Kidney glomerular epithelial cell (primary cell): ENCODE measurements at places on chromosomes 13 and 19.

DNA sequence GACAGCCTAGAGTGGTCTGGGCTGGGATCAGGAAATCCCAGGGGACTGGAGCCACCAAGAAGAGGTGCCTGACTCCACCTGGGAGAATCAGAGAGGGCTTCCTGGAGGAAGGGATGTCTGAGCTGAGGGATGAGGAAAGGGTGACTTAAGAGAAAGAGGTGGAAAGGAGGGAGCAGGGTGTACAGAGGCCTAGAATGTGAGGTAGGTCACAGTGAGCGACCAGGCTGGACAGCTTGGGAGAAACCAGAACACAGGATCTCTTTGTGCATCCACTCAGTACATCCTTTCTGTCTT lies 1.0 kb downstream of the TBCB start:
- no peak for DNase-seq

- no peak for DNase-seq
Observed at GRCh38 chr13:90027409-90027808, 1320.1 kb upstream of the MIR17HG start.

GRCh38 chr13:51325837-51326236 lies 13.7 kb upstream of the SERPINE3 start:
- no peak for DNase-seq

- DNase-seq: no peak
Observed at GRCh38 chr13:43118521-43118920, 95.1 kb downstream of the DNAJC15 start.

GRCh38 chr13:34030782-34031181 lies 212.8 kb downstream of the RFC3 start:
- no peak for DNase-seq

- peak; percentile 57 for DNase-seq
Observed at GRCh38 chr13:46551410-46552302, 1.3 kb upstream of the LRCH1 start.

DNA sequence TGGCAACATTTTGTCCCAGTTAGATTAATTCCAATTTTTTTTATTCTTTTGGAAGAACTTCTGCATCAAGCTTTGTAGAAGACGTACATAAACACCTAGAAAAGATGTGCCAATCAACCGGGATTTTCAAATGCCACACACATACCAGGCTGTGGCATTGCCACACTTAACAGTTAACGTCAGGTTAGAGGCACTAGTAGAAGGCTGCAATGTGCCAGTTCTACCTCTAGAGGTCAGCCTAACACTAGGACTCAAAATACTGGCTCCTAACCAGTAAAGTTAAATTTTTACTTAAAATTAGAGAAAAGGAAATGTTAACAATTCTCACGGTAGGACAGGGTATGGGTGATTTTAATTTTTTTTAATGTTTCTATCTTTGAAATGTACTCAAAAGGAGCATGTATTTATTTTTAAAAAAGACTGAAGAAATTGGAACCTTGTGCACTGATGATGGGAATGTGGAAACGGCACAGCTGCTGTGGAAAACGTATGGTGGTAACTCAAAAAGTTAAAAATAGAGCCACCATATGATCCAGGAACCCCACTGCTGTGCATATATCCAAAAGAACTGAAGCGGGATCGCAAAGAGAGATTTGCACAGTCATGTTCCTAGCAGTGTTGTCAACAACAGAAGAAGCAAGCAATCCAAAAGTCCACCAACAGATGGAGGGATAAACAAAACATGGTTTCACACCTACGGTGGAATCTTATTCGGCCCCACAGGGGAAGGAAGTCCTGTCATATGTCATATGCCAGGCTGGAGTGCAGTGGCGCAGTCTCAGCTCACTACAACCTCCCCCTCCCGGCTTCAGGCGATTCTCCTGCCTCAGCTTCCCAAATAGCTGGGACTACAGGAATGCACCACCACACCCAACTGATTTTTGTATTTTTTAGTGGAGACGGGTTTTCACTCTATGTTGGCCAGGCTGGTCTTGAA lies 30.3 kb downstream of the CRYL1 start:
- DNase-seq: peak; percentile 46

DNA sequence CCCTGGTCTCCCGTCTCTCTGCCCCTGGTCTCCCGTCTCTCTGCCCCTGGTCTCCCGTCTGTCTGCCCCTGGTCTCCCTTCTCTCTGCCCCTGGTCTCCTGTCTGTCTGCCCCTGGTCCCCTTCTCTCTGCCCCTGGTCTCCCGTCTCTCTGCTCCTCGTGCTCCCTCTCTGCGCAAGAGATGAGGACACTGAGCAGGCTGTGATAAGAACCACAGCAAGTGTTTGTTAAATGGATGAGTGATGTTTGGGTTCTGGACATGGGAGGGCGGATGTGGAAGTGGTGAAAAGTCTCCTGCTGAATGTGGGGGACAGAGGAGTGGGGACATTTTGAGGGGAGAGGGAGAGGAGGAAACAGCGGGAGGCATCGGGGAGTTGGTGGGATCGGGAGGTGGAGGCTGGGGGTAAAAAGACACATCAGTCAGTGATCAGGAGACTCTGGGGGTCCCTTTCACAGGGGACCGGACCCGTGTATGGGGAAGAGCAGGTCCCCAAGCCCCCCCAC lies 8.0 kb downstream of the NPAS1 start:
- DNase-seq: no peak

DNA sequence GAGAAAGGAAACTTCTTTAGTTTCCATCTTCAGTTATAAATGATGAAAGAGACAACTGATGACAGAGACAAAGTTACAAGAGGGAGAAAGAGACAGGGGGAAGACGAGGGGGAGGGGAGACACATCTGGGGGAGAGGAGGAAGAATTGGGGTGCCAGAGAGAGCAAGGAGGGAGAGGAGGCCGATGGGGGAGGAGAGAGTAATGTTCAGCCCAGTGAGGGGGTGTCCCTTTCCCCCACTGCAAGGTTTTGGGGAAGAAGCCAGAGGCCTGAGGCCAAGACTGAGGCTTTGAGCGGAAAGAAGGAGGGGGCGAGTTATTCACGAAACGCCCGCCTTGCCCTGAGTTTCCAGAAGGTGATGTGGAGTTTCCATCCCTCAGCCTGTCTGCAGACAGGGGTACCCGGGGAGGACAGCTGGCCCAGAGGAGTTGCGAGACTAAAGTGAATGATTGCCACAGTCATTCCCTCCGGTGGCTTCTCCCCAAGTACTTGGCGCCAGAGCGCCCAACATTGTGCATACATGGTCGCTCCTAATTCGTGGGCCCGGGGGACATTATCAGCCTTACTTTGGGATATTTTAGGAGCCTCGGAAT lies 558 bp upstream of the PPAN start:
- no peak for DNase-seq

DNA sequence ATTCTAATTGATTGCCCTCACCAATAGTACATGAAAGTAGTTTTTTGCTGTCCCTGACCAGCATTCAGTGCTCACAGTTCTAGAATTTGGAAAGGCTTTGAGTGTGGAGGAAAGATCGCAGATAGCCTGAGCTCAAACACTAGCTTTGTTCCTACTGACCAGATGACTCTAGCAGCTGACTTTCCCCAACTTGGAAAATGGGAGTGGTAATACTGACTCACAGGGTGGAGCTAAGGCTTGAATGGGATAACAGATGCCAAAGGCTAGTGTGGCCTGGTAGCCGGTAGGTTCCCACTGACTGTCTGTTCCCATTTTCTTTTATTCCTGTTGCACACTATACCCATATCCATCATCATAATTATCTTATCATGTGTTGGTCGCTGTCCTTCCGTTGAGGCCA lies 3.7 kb downstream of the ZSCAN22 start:
- DNase-seq: peak; percentile 9

- DNase-seq: no peak
Observed at GRCh38 chr13:34344816-34345215, 526.9 kb downstream of the RFC3 start.

- DNase-seq: no peak
Observed at GRCh38 chr19:42497492-42498168, 30.7 kb downstream of the CEACAM1 start.

- no peak for DNase-seq
Observed at GRCh38 chr13:71873418-71874247, 6.6 kb upstream of the DACH1 start.

DNA sequence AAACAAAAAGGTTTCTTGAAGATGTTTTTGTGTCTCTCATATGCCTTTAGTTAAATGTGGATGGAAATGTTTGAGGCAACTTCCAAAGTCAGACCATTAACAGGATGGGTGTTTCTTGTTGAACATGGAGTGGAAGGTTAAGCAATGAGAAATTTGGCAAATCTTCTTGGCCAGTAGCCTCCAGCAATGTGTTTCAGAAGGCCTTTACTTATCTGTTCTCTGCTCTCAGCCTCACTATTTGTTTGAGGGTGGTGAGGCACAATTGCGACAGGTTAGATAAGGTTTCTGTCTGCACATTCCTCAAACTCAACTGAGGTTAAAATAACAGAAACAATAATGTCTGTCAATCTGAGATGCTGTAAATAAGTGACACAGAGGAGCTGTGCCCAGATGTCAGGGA lies 1019.0 kb downstream of the DIAPH3 start:
- no peak for DNase-seq

- no peak for DNase-seq
Observed at GRCh38 chr19:12993562-12993961, 1.7 kb upstream of the NFIX start.

- DNase-seq: no peak
Observed at GRCh38 chr13:108682714-108683113, 53.3 kb downstream of the MYO16 start.

GRCh38 chr13:36310417-36311108 lies 12.9 kb upstream of the CCDC169 start:
- no peak for DNase-seq

DNA sequence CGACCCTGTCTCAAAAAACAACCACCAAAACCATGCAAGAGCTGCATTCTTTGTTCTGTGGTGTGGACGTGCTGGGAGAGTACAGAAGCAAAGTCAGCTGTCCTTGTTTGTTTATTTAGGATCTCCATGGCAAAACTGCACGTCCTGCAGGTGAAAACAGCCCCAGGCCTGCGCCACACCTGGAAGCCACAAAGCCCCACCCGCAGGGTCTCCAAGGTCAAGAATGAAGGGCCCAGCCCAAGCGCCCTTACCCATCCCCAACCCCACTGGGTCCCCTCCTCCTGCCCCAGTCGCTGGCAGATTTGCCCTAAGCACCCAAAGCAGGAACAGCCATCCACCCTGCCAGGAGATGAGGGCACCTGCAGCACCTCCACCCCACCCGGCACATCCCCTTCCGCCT lies 10.5 kb downstream of the MBD3 start:
- DNase-seq: no peak

DNA sequence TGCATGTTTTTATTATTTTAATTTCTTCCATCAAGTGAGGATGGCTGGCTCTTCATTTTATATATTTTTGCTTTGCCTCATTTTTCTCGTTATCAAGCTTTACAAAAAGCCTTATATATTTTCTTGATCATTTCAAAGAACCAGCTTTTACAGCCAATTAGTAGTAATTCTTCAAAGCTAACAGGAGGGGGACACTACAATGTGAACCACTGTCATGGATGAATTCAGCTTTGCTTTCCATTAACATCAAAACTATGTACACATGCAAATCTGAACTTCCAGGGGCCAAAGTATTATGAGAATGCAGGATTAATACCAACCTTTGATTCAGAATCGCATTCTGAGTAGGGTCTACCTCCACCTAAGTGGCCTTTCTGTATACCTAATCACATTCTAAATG lies 11.1 kb downstream of the UQCRFS1 start:
- DNase-seq: no peak

- DNase-seq: no peak
Observed at GRCh38 chr19:19372656-19373416, 32.6 kb upstream of the GATAD2A start.

- DNase-seq: no peak
Observed at GRCh38 chr19:17211547-17212446, 3.4 kb upstream of the USE1 start.

DNA sequence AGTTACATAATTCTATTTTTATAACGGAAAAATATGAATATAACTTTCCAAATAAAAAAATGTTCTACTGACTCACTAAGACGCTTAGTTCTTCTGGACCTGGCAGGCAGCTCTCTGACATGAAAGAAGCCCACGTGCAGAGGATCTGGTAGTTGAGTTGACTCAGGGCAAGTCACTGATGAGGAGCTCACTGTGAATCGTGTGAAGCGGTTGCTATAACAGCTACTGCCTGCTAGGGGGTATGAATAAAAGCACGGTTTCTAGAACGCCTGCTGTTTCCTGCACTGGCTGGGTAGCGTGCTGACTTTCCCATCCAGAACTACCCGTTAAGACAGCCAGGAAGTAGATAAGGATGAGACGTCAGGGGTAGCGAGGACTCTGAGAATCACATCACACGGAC lies 54.7 kb upstream of the WASF3 start:
- DNase-seq: no peak

DNA sequence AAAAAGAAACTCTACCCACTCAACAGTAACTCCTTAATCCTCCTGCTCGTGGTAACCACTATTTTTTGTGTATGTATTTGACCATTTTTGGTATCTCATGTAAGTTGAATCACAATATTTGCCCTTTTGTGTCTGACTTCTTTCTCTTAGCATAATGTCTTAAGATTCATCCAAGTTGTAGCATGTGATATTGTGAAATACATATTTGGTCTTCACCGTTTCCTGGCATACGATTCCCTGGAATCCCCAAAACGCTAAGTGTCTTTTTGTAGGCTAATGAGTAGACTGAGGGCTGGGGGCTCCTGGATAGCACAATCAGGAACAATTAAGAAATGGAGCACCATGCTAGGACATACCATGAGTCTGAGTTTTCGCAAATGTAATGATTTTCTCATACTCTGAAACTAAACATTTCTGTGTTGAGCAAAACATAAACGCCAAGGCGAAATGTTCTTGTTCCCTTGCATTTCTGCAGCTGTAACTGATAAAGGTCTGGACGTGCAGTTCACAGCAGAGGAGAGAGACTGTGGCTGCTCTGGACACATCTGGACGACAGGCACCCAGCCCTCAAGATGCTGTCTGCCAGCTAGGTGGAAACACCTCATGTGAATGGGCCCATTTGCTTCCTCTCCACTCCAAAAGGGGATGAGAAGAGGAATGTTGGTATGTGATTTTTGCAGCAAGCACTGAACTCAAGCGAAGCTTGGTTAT lies 38.4 kb downstream of the BRD4 start:
- no peak for DNase-seq

- peak; percentile 1 for DNase-seq
Observed at GRCh38 chr13:34913040-34913439, 29.0 kb upstream of the NBEA start.

DNA sequence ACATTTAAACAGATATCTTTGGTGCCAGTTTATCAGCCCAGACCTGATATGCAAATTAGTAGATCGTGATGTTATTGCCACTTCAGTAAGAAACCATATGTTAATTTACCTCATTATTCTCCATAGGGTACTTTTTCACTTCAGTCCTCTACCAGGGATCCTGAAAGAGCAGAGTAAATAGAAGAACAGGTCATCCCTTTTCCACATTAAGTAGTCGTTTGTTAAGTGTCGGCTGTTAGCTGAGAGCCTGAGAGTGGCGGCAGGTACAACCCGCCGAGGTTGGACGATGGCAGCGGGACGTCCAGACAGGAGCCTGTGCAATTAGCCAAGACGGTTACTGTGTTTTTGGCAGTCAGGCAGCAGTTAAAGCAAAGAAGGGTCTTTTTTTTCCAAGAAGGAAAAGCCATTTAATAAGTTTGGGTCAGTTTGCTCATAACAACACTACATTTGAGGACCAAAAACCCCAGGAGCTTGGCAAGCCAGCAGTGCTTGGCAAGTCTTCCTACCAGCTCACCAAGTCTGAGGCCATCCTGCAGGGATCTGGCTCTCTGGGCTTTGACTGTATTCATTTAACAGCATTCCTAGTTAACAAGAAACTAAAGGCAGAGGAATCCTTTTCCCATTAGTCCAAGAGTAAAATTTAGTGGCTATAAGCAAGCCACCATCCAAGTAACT lies 231.8 kb downstream of the SHISA2 start:
- DNase-seq: no peak
